Fibroblast of skin of back (primary cell): ENCODE measurements at places on chromosomes 5 and 9.

- peak; percentile 16 for DNase-seq
Measured at GRCh38 chr5:61994171-61994570, 311.8 kb upstream of the KIF2A start.

- no peak for DNase-seq
Measured at GRCh38 chr5:73946919-73947602, 321.1 kb downstream of the ARHGEF28 start.

- no peak for DNase-seq
Measured at GRCh38 chr9:113587471-113588031, 124.0 kb downstream of the RGS3 start.

DNA sequence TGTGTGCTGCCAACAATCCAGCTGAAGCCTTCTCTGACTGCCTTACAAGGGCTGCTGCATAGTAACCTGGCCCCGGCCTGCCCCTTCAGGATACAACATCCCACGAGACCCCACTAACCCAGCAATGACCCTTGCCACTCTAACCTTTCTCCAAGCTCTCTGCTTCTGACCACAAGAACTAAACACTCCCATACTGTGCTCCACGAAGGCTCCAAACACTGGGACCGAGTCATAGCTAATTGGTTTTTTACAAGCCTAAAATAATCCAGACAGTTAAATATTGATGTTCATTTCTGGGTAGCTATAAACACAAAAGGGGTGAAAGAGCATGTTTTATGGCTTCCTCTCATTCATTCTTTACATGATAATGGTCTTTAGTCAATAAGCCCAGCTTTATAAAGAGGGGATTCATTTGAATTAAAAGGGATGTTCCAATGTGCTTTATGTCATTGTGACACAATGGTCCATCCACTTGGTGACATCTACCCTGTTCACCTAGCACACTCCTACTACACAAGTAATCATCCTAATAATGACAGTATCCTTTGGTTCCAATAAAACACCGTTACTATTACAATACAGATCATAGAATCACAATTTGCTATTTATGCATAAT is 16.2 kb upstream of the TLE4 start:
- DNase-seq = no peak

DNA sequence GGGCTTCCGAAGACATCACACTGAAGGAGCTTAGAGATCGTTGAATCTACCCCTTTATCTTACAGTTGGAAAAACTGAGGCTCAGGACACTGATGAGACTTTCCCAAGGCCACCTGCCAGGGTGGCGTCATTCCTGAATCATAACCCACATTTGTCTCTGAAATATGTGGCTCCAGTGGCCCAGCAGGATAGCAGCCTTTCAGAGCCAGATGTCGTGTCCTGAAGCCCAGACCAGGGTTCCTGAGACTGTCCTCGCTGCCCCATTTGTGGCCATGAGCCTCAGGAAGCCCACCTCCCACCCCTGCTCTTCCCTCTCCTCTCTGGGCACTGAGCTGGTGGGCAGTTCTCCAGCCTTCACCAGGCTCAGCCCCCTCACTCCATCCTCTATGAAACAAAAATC is 2.4 kb downstream of the HMCN2 start:
- no peak for DNase-seq

GRCh38 chr5:146698651-146699050 is 179.9 kb downstream of the PPP2R2B start:
- no peak for DNase-seq

- no peak for DNase-seq
Measured at GRCh38 chr9:2933165-2934095, 89.5 kb upstream of the PUM3 start.

GRCh38 chr9:107219486-107220077 is 63.5 kb upstream of the RAD23B start:
- no peak for DNase-seq

DNA sequence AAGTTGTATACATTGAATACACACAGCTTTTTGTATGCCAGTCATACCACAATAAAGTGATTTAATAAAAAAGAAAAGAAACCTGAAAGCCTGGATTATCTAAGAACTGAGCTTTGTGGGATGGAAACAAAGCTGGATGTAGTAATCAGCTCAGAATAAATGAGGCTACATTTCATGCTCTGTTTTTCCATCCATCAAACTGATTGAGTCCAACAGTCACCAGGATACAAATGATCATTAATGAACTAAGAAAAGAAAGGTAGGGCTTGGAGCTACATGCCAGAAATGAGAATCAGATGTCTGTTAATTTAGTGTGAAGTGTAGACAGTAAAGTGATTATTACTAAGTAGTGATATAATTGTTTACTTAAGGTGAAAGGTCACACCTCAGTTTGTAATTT is 109.8 kb upstream of the TARS1 start:
- DNase-seq = no peak

- DNase-seq = peak; percentile 54
Measured at GRCh38 chr5:169421677-169422076, 120.7 kb upstream of the SLIT3 start.

- DNase-seq = no peak
Measured at GRCh38 chr9:87712801-87713277, 13.1 kb upstream of the CTSL start.

- peak; percentile 41 for DNase-seq
Measured at GRCh38 chr9:116387934-116388698, 234.5 kb downstream of the PAPPA start.

- DNase-seq = no peak
Measured at GRCh38 chr5:131536850-131537448, 98.1 kb downstream of the RAPGEF6 start.

DNA sequence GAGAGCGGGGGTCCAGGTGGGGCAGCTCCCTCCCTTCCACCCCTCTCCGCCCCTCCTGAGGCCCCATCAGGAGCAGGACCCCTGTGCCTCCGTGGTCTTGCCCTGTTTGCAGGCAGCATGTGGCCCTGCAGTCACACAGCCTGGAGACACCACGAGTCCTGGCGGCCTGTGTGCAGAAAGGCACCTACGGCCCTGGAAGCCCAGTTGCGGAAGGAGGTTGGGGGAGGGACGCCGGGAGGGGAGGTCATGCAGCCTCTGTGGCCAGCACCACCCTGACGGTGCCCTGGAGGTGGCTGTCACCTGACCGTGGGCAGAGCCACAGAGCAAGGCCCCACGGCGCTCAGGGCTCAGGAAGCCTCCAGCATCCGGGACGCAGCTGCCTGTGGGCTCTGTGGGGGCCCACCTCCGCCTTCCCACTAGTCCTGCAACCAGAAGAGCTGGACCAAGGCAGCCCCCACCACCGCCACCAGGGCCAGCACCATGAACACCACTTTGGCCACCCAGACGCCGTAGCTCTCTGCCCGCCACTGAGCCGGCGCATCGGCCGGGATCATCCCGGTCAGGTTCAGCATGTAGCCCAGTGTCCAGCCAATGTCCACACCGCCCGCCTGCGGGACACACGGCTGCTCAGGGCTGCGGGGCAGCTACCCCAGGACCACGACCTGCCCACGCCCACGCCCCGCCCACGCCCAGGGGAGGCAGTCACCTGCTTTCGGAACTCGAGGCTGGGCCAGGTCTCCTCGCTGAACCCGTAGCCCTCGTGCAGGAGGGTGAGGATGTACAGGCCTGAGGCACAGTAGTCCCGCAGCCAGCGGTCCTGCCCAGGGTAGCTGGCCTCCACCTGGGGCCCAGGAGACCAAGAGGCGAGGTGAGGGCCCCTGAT is 6.4 kb downstream of the ENTPD8 start:
- DNase-seq = no peak

GRCh38 chr9:116713271-116713670 is 26.2 kb downstream of the TRIM32 start:
- no peak for DNase-seq

DNA sequence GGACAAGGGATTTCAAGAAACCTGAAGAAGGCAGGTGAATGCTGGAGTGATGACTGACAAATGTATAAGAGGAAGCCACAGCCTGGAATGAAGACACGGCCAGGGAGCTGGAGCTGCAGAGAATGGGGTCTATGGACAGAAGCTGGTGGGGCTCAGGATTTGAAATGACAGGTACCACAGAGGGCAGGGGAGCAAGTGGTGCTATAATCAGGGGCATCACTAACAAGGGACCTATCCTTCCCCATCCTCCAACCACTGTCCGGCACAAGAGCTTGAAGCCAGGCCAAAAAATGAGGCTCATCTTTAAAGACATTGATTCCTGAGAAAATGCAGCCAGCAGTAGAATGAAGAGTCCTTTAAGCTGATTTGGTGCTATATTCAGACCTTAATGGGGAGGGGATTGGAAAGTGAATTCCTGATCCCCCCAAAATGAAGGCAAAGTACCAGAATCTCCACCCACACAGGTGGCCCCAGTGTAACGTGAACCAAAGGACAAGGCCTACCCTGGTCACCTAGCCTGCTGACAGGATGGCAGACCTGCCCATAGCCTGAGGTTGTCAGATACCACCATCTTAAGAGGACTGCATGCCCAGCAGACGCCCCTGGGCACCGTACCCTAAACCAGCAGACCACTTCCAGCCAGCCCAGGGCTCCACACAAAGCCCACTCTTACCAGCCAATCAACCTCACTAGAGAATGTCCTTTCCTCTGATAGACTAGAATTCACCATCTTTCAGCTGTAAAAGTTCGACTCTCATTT is 109.2 kb downstream of the SAXO1 start:
- no peak for DNase-seq

- no peak for DNase-seq
Measured at GRCh38 chr5:150035139-150035895, 34.8 kb downstream of the HMGXB3 start.

DNA sequence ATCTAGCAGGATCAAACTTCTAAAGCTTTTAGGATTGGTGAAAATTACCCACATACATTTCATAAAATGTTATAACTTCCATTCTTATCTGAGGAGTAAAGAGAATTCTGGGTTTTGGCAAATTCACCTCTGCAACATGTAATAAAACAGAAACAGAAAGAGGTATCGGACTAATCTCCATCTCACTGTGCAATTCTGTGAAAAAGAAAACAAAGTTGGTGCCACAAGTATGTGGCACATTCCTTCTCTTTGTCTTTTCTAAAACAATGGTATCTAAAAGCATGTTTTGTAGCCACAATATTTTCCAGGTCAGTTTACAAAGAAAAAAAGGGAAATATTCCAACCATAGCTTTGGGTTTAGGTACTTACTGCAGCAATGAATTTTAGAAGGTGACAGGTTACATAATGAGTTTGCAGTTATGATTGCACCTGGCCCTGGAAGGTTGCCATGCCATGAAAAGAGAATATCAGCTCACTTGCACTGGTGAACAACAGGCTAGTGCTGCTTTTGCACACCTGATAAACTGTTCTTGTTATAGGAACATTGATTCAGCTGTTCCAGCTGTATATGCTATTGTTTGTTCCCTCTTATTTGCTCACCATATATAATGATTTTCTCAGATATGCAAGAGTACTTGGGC is 491.3 kb upstream of the MEF2C start:
- no peak for DNase-seq

DNA sequence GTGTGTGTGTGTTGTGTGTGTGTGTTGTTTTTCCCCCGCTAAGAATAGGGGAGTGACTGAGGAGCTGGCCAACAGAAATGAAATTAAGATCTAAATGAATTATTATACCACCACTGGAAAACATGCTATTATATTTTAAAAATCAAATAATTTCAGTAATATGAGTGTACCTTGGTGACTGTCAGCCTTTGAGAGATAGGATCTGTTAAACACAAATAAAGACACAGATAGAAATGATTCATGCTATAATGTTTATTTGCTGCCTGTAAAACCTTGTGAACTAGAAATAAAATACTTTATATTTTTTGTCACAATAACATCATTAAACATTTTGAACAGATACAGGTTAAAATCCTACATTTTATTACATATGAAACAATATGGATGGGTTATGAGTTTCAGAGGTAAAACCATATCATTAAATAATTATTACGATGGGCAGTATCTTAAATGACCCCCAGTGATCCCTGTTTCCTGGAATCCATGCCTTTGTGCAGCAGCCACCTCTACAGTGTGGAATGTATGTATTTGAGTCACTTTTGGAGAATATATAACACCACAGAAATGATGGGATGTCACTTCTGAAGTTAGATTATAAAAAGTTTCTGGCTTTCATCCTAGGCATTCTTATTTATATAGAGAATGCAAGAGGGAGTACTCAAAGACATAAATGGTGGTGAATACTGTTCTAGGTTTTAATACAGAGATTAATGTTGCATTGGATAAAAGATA is 617.2 kb downstream of the CDH18 start:
- no peak for DNase-seq
